ENCODE measurements at places on chromosomes 1 and 21. TPM values are rescaled to one million over a fixed set of nuclear protein-coding genes. Genes with fewer than 3 reads are reported as not detected.

DNA sequence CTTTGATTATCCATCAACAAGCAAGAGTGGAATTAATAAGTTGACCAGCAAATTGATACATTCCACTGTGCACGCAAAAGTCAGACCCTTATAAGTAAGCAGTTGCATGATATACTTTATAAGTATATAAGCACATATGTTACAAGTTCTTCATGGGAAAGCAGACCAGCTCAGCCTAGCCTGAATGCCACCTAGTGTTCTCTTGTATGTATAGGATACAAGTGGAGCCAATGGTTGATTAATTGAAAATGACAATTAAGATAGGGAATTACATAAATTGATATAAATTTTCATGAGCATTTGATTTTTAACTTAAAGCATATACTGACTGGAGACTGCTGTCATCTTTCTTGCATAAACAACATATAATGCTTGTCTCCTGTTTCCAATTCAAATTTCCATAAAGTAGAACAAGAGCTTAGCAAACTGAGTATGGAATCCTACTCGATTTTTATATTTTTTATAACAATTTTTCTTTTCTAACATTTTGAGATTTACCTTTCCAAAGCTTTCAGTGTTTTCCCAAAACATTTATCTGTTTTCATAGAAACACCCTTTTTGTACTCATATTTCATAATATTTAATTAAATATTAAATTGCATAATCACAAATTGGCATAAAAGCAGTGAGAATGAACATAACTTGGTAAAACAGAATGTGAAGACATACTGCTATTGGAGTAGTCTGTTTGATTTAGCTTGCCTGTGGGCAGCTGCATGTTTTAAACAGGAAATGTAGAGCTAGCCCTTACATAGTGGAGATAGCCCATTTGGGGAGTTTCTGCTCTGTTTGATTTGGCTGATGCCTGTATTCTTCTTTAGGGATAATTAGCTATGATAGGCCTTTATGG, 62.8 kb downstream of the MAGI3 start:
- DNase-seq: no peak

- no peak for DNase-seq
Observed at GRCh38 chr21:36738489-36739126, 39.7 kb downstream of the SIM2 start.

DNA sequence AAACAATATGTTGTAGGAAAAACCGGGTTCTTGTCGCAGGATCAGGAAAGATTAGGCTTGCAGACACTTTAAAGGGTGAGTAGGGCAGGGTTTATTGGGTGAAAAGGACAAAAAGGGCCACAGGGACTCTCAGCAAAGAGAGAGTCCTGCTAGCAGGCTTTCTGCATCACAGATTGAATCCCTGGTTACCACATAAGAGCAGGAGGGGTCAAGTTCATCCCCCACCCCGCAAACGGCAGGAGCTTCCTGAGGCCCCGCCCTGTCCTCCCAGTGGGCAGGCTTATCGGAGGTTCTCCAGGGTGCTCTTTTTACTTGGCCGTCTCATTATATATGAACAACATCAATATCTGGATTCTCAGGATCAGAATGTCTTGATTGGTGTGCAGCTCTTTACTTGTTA, 47.7 kb downstream of the SYCP1 start:
- DNase-seq: no peak

DNA sequence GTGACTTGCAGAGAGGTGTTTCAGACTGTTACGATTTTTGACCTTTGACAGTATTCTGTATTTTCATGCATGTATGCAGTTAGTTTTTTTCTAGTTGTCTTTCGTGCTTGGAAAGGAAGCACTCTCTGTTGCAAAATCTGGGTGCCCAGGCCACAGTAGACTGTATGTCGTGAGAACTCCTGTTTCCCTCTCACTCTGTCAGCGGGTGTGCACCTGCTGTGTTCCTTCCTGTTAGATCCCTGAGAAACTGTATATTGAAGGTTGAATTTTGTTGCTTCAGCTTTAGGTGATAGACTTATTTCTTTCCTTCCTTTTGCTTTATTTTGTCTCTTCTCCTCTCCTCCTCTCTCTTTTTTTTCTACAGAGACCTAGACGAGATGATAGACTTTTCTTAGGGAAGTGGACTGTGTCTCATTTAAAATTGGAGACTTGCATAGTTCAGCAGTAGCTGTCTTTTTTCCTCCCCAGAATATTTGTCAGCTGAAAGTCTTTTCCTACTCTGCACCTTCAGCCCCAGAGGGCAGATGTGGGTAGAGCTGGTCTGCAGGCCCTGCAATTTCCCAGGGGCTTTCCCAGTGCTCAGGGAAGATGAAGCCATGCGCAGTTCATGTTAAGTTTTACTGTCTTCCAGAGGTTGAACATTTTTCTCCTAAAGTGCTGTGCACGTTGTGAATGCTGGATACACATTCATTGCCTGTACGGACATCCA, 1.4 kb downstream of the TRAPPC10 start:
- no peak for DNase-seq

- DNase-seq: no peak
Observed at GRCh38 chr1:24776821-24777220, 31.6 kb downstream of the CLIC4 start.

GRCh38 chr1:162357681-162358266, 18.9 kb downstream of the SPATA46 start:
- DNase-seq: no peak

- DNase-seq: no peak
Observed at GRCh38 chr1:7510389-7510931, 260.6 kb upstream of the VAMP3 start.

DNA sequence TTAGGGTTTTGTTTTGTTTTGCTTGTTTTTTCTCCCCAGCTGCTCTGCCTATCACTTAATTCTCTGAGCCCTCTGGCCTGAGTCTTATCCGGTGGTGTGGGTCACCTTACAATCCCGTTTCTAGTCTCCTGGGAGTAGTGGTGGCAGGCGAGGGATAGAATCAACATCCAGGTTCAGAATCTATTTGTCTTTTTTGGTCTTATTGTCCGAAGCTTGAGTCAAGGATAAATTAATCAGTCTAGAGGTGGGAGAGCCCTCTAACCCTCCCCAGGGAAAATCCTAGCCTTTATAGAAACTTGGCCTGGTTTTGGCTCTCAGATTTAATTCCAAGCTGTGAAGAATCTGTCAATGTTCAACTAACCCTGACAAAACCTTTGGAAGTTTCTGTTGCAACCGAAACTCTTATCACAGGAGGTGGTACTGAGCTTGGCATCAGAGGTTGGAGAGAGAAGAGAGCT, 246.3 kb downstream of the FGGY start:
- DNase-seq: no peak

DNA sequence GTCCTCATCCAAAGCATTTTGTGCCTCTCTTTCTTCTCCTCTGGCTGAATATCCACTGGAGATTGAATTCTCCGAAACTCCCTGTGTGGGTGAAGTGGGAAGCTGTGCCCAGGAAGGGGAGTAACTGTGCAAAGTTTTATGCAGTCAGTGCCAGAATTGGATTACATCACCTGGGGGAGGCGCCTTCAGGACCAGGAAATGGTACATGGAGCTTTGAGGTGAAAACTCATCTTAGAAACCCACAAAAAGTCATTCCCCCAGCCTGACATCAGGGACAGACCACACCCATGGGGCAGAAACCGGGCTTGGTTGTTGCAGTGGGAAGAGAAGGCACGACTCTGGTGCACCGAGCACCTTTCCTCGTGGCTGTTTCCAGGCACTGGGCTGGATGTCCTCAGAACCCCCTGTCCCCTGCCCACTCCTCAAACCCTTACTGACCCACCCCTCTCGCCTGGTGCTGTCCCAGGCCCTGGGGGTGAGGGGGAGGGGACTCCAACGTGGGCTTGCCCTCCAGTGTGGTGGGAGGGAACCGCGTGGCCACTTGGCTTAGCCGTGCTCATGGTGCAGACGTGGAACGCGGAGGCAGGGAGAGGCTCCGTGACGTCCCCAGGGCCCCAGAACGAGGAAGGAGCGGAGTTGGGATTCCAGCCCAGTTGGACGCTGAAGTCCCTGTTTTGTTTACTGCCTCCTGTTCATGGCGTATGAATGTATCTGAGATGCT, 15.7 kb downstream of the TFF3 start:
- no peak for DNase-seq

- no peak for DNase-seq
Observed at GRCh38 chr1:179728271-179728670, 14.8 kb upstream of the FAM163A start.

- no peak for DNase-seq
Observed at GRCh38 chr21:32163386-32163785, 115.5 kb downstream of the MIS18A start.

DNA sequence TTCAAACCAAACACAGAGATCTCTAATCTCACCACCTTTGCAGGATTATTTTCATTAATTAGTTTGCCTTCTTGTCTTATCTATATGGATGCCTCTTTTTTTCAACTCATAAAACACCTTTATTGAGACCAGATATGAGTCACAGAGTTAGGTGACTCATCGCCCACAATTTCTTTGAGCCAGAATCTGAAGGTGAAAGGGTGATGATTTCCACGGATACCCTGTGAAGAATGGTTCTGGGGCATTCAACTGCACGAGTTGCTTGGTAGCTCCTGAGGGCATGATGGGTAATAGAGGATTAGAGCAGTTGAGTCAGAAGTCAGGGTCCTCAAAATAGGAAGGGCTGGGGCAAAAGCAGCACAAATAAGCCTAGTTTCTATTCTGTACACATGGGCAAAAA, 128.2 kb downstream of the TBX19 start:
- no peak for DNase-seq

- no peak for DNase-seq
Observed at GRCh38 chr21:32412162-32413014, at the start of gene EVA1C. Gene EVA1C (plus strand): TSS chr21:32412706. CDS start chr21:32412854, 148 bp downstream.

GRCh38 chr1:4317207-4317606, 337.2 kb upstream of the AJAP1 start:
- no peak for DNase-seq

DNA sequence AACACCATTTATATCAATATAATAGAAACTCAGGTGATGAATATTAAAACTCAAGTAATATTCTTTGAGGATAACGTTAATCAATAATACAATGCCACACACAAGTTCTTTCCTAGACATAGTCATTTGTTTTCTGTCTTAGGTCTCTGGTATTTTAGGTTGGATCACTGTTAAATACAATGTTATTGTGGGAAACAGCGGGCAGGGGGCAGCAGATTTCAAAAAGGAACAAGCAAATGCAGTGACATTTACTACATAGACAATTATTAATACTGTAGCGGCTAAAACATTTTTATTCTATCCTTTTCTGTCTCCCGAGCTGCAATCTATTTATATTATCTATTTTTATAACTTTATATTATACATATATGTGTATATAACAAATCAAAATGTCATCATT, 186.4 kb upstream of the ZNHIT6 start:
- DNase-seq: no peak

- DNase-seq: no peak
Observed at GRCh38 chr1:174243451-174244000, 84.2 kb downstream of the RABGAP1L start.

GRCh38 chr1:111723871-111724270, 15.3 kb downstream of the INKA2 start:
- DNase-seq: no peak

DNA sequence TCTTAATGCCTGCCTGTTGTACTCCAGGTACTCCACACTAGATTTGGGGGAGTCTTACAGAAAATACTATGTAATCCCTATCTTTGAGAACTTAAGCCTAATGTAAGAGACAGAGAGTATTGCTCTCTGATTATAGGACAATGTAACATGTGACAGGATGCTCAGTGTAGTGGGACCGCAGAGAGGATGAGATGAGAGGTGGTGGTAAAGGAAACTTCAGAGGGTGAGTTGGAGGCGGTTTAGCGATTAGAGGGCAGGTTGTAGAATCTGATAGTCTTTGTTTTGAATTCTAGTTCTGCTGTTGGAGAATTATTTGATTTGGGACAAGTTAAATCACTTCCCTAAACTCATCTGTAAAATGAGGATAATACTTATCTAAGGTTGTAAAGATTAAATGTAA, 5.4 kb downstream of the SOAT1 start:
- DNase-seq: no peak

DNA sequence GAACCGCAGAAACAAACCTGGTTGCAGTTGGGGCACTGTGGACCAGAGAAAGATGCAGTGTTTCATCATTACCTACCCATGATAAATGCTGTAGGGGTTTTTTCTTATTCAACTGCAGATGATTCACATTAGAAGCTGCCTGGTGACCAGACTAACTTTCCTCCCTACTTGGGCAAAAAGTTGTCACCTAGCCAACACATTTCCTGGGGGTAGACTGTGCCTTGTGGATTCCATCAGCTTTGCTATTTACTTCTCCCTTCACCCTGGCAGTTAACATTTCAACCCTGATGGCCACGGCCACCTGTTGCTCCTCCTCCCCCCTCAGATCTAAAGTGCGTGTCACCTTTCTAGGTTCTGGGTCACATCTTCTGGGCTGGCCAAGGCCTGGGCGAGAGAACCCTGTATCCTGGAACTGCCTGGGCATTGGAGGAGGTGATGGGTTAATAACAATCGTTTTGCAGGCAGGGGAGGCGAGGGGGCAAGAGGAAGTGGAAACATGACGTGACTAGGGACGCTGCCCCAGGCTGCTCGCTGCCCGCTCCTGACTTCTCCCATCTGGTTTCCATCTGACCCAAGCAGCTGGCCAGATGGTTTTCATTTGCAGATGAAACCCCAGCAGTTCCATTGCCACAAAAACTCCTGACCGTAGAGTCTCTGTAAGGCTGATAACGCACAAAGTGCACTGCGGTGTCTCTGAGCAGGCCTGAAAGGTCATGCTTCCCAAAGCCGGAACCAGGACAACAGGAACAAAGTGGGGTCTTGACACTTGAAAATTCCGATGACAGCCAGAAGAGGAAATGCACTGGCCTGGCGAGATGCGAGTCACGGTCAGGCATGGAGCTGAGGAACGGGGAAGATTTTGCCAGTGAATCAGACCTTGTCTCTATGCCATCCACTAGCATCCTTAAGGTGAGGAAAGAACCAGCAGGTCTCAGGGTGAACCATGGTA, 36.6 kb downstream of the CAPZB start:
- DNase-seq: no peak

DNA sequence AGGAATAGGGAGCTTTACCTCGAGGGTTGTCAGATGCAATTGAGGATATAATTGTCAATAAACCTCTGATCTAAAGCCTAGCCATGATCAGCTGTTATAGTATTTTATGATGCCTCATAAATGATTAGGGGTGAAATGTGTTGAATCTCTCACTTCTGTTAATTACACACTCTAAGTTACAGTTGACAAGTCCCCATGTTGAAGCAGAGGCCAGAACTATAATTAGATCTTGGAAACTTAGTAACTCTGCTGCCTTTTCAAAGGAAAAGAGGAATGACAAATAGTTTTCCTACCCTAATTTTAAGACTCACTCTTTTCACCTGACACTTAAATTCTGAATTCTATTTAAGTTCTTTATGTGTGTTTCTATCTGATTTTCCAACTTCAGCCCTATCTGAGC, 33.8 kb downstream of the CCSAP start:
- no peak for DNase-seq

SUSD4 gene
- total RNA-seq: not detected

GJA5 gene
- total RNA-seq: 49.7 TPM

PRKAA2 gene
- 9.2 TPM for total RNA-seq

HSPG2 gene
- total RNA-seq: 684 TPM

STUM gene
- total RNA-seq: 0.41 TPM

PRR9 gene
- not detected for total RNA-seq

NUP210L gene
- total RNA-seq: 0.14 TPM

F3 gene
- 70.5 TPM for total RNA-seq

SPRR1A gene
- not detected for total RNA-seq

OR2G6 gene
- not detected for total RNA-seq

ETV3 gene
- total RNA-seq: 11.8 TPM

SPATA6 gene
- 16.1 TPM for total RNA-seq

GBP7 gene
- 0.21 TPM for total RNA-seq

ITGB2 gene
- 161 TPM for total RNA-seq

C1orf94 gene
- not detected for total RNA-seq

KRTAP13-2 gene
- total RNA-seq: not detected
